ENCODE measurements at places on chromosomes 12 and 14.

DNA sequence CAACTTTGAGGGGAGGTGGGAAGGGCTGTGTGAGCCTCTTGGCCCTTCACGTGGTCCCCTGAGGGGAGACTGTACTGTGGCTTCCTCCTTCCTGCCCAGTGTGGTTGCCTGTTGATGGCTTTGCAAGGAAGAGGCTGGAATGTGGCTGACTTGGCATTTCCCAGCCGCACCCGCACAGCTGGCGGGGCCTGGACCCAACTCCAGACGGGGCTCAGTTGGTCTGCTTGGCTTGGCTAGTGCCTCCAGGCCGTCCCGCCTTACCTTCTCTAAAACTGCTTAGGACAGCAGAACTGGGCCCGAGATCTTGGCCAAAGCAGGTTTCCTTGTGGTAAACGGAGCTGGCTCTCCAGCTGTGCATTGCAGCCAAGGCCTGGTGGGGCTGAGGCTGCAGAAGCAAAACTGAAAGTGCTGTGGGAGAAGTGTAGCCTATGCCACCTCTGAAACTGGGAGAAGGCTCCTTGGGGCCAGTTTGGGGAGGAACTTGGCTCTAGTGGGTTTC, 139.5 kb downstream of the SMOC1 start:
- peak; percentile 26 for DNase-seq

- no peak for DNase-seq
Measured at GRCh38 chr14:100071545-100071944, 6.3 kb downstream of the EVL start.

DNA sequence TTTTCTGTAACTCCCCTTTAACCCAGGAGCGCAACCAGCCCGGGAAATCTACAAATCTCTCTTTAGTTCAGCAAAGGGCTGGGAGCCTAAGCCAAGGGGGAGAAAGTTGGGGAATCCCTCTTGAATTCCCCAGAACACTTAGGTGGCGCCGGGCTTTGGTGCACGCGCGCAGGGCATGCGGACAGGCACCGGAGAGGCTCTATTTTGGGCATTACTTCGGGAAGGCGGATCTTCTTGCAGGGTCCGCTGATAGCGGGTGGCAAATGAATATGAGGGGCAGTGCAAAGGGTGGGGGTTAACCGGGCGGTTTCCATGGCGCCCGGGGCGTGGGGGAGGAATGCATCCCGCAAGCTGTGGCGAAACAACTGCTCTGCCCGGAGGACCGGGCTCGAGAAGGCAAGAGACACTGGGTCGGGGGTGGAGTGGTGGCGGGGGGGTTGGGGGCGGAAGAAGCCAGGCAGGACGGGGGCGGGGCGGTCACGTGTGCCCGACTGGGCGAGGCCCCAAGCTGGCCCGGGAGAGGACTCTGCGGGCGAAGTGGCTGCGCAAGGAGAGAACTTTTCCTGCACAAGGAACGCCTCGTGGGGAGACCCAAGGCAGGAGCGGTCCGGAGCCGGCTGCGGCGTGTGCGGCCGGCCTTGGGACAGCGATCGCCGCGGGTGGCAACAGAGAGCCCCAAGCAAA, at the start of gene FLVCR2:
Gene FLVCR2, plus strand, starts transcription at position 519 of the 684 bp plus-strand sequence. CDS start 353 bp downstream, outside the sequence.
- peak; percentile 70 for DNase-seq

DNA sequence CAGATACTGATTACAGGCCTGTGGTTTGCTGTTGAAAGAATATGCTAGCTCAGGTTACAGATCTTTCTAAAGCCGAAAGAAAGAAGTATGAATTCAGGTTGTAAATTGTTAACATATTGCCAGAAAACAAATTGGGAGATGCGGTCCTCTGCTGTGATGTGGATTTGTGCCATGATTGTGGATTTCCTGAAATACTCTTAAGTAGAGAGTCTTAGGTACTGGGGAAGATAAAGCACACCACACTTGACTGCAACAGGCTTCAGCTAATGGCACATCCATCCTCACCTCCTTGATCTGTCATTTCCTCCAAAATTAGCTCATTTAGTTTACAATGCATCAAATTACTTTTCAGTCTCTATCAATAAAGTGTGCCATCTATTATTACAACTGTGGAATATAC, 279.2 kb downstream of the SYT1 start:
- DNase-seq, result no peak

DNA sequence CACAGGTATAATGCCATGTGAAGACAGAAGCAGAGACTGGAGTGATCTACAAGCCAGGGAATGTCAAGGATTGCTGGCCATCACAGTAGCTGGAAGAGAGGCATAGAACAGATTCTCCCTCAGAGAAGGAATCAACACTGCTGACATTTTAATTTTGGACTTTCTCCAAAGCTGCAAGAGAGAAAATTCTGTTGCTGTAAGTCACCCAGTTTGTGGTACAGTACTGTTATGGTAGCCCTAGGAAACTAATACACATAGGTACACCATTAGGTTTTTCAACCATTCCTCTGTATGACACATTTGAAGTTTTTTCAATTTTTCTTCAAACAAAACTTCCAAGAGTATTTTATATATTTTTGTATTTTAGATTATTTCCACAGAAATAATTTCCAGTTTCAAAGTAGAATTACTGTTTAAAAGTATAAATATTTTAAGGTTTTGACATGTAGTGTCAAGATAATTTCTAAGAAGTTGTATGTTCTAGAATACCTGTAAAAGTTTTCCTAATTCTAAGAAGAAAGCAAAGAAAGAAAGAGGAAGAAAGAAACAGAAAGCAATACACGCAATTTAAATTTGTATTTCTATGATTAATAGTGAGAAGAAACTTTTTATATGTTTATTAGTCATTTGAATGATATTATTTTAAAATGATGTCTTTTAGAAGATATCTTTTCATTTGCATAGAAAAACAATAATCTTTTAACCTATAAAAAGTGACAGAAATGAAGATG, 64.9 kb upstream of the CATSPERB start:
- DNase-seq, result no peak

- DNase-seq, result no peak
Measured at GRCh38 chr12:19885093-19885812, 446.0 kb downstream of the AEBP2 start.

DNA sequence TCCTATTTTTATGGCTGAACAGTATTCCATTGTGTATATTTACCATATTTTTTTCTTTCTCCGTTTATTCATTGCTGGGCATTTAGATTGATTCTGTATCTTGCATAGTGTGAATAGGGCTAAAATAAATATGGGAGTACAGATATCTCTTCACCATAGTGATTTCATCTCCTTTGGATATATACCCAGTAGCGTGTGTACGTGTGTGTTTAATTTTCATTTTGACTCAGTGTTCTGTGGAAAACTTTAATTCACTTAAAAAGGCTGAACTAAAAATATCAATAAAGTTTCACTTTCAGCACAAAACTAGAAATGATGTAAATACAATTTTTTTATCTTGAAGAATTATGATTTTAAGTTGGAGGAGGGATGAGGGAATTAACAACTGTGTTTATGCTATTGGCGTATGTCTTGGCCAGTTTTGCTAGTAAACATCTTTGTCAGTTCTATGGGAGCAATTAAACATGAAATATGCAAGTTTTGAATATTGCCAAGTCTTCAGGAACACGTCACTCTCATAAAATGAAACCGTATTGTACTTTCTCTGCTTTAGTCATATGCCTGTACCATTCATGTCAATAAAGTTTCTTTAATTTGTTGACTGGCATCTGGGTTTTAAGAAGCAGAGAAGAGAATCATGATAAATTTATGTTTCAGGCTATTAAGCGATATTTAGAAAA, 99.8 kb downstream of the PTGER2 start:
- DNase-seq, result no peak

- DNase-seq, result no peak
Measured at GRCh38 chr12:92109613-92110012, 36.0 kb downstream of the BTG1 start.
